ENCODE measurements at places on chromosomes 6 and 20.

GRCh38 chr6:73866305-73866704 is 170.3 kb downstream of the CD109 start:
- no peak for DNase-seq

- no peak for DNase-seq
These were observed 50.6 kb downstream of the LAMA4 start for GRCh38 chr6:112203577-112204349.

DNA sequence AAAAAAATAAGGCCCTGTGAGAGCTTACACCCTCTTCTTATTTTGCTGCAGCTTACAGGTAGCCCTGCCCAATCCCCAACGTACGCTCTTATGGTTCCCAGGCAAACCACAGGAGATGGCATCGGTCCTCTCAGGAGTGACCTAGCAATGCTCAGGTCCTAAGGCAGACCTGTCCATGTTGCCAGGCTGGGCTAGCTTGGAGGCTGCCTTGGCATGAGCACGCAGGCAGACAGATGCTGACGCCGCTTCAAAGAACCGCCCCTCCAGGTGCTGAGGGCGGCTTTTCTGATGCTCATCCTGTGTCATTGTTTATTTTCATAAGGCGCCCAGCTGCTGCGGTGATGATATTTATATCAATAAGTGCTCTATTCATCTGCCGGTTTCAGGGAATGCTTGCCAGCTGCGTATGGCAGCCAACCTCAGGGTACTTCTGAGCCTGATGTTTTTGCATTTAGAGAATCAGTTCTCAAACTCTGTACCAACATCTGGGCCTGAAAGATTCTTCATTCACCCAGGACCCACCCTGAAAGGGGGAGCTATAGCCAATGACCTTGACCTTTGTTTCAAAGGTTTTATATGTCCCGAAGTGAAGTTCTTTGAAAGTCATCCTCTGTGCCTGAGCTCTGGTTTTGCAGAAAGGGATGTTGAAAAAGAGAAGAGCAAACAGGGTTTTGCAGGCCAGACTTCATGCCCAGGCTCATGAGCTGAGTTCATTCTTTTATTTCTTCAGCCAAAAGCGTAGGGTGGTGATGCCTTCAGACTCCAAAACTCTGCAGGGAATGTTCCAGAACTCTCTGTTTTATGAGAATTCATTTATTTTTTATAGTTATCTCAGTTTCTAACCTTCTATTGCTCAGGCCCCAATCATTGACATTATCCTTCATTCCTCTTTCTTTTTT is 475.6 kb upstream of the CHD6 start:
- no peak for DNase-seq

DNA sequence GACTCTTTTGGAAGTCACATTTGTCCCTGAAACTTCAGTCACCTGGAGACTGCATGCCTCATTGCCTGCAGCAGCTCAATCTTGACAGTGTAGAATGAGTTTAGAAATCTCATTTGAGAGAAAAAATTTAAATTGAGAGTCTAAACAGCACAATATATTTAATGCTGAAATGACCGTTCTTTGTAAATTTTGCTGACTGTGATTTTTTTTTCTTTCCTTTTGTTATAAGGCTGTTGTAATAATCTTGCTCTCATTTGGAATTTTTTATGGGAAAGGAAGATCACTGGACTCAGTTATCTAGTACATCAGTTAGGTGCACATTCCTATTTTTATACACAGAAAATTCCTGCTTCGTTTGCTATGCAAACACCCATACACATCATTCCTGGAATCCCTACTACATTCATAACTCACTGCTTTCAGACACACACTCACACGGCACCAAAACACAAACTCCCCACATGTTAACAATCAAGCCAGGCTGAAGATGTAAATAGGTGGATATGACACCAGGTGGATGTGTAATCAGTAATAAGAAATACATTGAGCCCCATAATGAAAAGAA is 43.8 kb downstream of the PTCHD4 start:
- no peak for DNase-seq

GRCh38 chr20:36117638-36118037 is 36.9 kb upstream of the EPB41L1 start:
- no peak for DNase-seq

GRCh38 chr6:111192911-111193555 is 105.7 kb downstream of the SLC16A10 start:
- DNase-seq: no peak

GRCh38 chr6:154932515-154933027 is 62.5 kb upstream of the TIAM2 start:
- DNase-seq: no peak

- DNase-seq: no peak
These were observed 94.0 kb downstream of the SHLD1 start for GRCh38 chr20:5844063-5844681.

DNA sequence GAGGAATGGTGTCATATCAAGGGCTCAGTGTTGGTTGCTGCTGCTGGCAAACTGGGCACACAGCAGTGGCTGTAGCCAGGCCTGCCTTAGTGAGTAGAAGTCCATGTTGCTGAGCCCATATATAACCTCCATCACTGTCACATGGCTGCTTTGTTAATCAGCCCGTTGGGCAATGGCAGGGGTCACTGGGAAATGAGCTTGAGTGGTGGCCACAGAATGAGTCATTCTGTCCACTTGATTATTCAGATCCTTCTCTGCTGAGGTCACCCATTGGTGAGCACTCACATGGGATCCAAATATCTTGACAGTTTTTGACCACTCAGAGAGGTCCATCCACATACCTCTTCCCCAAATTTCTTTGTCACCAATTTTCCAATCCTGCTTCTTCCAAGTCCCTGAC is 898.9 kb upstream of the EYS start:
- DNase-seq: no peak

- no peak for DNase-seq
These were observed 13.5 kb upstream of the PDE10A start for GRCh38 chr6:165676435-165677068.

- no peak for DNase-seq
These were observed 115.2 kb upstream of the BCLAF1 start for GRCh38 chr6:136404627-136405419.

DNA sequence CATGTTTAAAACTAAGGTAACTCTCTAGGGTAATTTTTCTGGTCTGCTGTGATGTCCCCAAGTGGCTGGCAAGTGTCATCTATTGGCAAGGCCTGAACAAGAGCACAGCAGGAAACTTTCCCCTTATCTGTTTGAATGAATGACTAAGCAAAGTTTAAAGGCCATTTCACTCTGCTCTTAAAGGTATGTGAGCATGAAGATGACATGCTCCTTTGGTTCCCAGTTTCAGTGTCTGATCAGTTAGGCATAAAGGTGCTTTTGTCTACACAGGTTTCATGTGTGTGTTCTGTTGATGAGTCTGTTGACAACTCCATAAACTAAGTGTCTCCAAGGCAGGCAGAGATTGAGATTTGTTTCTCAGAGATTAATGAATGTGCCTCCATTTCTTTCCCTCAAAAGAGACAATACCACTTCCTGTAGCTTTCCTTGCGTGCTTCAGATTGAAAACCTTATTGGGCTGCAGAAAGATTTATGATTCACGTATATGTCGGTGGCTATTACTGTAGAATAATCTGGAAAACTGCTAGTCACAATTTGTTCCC is 83.9 kb downstream of the MAP3K7 start:
- DNase-seq: no peak

DNA sequence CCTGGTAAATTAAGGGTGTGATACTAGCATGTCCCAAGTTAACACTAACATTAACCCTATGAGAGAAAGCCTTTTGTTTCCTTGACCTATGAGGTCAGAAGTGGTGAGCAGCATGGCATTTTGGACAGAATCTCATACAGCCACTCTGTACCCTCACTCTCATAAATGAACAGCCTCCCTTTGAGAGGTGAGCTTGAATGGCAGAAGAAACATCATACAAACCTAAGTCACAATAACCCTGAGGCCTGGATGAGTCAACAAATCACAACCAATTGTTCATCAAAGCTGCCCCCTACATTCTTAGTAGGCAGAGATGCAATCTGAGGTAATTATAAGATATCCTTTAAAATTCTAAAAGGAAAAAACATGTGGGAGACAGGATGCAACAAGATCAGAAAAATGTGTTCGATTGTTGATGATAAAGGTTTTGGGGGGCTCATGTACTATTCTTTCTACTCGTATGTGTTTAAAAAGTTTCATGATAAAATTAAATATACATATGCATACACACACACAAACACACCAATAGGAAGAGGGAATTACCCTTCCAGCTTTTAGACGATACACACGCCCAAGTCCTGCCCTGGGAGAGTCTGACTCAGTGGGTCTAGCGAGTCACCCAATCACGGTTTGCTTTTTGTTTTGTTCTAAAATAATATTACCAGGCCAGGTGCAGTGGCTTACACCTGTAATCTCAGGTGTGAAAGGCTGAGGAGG is 117.3 kb downstream of the ARHGAP18 start:
- no peak for DNase-seq

DNA sequence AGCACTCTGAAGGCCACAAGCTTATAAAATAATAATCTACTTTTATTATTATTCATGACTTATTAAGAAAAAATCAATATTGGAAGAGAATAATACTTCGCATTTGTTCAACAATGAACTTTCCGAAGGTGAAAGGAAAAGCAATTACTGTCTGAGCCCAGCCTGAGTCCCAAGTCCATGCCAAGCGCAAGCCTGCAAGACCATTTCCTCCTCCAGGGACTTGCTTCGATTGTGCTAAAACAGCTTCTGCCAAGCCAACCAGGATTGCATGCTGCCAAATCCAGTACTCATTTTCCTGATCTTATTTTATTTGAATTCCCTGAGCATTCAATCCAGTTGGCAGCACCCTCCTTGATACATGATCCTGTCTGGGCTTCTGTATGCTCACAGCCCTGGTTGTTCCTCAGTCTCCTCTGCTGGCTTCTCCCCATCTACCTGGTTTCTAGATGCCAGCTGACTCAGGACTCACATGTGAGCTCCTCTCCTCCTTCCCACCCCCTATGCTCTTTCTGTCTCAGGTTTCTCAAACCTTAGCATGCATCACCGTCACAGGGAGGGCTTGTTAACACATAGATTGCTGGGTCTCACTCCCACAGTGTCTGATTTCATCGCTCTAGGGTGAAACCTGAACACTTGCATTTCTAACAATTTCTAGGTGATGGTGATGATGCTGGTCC is 55.9 kb upstream of the PSMF1 start:
- DNase-seq: no peak

- DNase-seq: no peak
These were observed 554.3 kb downstream of the CD109 start for GRCh38 chr6:74250161-74250818.

DNA sequence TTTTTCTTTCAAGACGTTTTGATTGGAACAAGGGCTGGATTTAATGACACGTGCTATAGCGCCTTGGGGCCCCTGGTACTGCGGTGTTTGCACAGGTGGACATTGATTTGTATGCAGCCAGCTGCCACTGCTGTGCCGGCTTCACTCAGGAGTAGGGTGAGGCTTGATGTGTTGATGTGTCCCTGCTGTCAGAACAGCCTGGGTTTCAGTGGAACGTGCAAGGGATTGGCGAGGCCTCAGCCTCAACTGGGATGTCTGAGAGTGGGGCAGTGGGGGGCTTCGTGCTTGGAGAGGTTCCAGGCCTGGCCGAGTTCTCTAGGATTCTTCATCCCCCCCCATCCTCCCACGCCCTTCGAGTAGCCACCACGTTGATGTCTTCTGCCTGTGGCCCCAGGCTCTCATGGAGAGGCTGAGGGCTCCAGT is 23.0 kb downstream of the PYGB start:
- DNase-seq: no peak

- no peak for DNase-seq
These were observed 6.8 kb downstream of the TCF21 start for GRCh38 chr6:133895573-133896343.

- no peak for DNase-seq
These were observed 520.9 kb upstream of the CITED2 start for GRCh38 chr6:139895205-139895793.

DNA sequence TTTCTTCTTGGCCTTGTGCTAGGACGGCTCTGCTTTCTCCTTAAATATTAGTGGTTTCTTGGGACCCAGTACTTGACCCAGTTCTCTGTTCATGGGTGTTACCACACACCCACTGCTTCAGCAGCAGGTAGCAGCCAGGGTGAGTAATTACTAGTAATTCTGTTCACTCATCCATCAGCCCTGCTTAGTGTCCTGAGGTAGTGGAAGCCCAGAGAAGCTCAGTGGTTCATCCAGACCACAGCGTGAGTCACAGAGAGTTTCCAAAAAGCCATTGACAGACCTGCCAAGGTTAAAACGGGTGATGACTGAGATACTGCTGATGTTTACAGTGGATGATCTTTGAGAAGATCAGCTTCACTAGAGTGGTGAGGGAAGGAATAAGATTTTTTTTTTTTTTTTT is 51.7 kb upstream of the HINT3 start:
- peak; percentile 8 for DNase-seq

GRCh38 chr20:58906894-58907293 is 54.4 kb downstream of the GNAS start:
- no peak for DNase-seq

DNA sequence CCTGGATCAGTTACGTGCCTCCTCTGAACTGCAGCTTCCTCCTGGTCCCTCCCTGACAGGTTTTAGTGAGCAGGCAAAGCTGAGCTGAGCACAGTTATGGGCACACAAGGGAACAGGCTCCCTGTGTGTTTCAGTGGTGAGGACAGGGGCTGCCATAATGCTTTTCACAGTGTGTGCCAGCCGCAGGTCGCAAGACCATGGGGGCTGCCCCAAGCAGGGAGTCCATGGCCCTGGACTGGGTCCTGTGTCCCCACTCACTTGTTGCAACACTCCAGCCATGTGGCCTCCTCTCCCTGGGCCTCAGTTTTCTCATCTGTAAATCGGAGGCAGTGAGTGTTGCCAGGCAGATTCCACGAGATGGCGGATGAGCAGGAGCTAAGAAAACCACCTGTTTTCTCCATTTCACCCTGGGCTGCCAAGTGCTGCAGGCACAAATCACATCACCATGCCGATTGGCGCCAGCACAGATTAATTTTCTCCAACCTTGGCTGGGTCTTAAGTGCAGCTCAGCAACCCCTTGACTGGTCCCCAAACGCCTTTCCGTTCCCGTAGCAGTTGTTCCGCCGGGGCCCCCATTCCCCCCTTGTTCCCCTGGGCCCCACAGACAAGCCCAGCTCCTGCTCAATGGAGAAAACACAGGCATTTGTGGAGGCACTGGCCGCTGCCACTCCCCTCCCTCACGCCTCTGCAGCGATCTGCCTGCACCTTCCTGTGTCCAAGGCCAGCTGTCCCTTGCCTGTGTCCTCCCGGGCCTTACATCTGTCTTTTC is 57.1 kb upstream of the NNAT start:
- DNase-seq: no peak

DNA sequence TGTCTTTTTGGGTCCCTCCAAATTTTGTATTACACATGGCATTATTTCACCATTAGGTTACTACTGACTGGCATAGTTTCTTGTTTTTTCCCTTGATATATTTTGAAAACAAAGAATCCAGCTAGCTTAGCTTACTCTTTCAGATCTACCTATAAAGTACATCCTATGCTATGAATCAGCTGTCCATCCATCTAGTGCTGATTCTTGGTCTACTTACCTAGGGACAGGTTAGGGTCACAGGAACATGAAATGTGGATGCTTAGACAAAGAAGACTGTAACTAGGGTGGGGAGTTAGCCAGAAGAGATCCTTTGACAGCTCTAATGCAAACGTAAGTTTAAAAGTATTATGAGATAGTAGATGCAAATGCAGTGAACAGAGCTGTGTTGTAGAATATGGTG is 91.7 kb downstream of the NKAIN2 start:
- DNase-seq: no peak

- DNase-seq: no peak
These were observed 159.8 kb downstream of the AKAP7 start for GRCh38 chr6:131295081-131295480.
